ENCODE measurements at places on chromosomes 5 and 9. TPM values are rescaled to one million over a fixed set of nuclear protein-coding genes. Genes with fewer than 3 reads are reported as not detected.

- DNase-seq = no peak
These were observed 19.7 kb downstream of the C9orf85 start for GRCh38 chr9:71931166-71931565.

GRCh38 chr5:125267636-125268248, 521.3 kb upstream of the ZNF608 start:
- no peak for DNase-seq

ZNF879 gene
- 8.4 TPM for polyA plus RNA-seq

GRCh38 chr9:121685795-121686377, 34.5 kb downstream of the DAB2IP start:
- DNase-seq = no peak

DNA sequence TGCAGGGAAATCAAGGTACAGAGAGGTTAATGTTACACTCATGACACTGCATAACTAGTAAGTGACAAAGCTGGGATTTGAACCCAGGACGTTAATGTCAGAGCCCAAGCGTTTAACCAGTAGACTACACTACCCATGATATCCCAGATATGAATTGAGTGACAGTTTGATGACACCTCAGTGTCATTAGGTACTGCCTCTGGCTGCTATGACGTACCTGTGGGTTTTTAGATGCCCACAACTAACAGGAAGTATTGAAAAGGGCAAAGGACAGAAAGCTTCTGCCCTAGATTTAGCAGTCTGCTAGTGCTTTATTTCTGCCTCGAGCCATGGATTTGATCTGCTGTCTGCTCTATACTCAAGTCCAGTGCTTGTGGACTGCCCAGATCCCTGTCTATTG, 56.2 kb downstream of the GLRA1 start:
- DNase-seq = no peak

- DNase-seq = no peak
These were observed 81.5 kb downstream of the CAAP1 start for GRCh38 chr9:26811106-26811505.

EQTN gene
- polyA plus RNA-seq = 0.36 TPM

- no peak for DNase-seq
These were observed 25.3 kb upstream of the COL5A1 start for GRCh38 chr9:134616341-134616740.

CCL27 gene
- 0.57 TPM for polyA plus RNA-seq

GRCh38 chr5:127092690-127093089, 19.4 kb upstream of the C5orf63 start:
- no peak for DNase-seq

DNA sequence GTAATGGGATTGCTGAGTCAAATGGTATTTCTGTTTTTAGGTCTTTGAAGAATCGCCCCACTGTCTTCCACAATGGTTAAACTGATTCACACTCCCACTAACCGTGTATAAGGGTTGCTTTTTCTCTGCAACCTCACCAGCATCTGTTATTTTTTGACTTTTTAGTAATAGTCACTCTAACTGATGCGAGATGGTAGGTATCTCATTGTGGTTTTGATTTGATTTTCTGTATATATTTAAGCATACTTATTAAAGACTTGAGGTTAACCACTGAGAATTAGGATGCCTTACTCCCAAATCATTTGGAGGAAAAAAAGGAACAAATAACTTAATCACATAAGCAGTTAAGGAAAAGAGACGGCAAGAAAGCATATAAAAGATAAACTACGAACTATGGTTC, 181.6 kb upstream of the FST start:
- DNase-seq = no peak

DNA sequence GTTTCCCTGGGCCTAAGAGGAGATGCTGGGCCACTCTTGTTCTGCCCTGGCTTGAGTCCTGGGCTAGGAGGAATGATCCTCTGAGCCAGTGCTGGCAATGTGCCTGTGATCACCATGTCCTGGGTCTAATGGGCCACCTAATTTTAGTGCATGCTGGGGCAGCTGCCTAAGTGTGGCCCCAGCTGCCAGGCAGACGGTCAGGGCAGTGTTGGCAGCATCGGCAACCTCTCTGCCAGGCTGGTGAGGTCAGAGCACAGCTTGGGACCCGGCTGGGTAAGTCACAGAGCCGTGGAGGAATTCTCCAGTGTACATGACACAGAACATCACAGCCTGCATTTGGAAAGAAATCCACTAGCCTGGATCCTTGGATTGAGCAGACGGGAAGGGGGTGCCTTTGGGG, 21.4 kb upstream of the PITX1 start:
- no peak for DNase-seq

DNA sequence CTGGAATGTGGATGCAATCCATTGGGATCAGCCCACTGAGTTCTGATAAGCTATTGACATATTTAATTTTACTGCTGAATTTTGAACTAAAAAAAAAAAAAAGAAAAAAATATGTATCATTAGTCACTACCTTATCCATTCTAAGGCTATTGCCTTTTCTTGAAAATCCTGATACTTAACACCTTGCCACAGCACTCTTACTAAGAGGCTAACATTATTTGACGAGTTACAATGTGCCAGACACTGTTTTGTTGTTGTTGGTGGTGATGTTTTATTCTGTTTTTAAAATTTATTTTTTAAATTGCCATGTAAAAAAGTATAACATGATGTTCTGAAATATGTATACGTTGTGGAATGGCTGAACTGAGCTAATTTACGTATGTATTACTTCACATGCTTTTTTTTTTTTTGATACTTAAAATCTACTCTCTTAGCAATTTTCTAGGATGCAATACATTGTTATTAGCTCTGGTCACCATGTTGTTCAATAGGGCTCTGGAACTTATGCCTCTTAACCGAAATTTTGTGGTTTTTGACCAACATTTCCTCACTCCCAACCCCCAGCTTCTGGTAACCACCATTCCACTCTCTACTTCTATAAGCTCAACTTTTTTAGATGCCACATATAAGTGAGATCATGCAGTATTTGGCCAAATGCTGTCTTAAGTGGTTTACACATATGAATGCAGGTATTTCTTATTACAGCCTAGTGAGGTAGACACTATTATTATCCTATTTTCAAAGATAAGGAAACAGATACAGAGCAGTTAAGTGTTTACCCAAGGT, 134.8 kb upstream of the PCA3 start:
- DNase-seq = no peak

DNA sequence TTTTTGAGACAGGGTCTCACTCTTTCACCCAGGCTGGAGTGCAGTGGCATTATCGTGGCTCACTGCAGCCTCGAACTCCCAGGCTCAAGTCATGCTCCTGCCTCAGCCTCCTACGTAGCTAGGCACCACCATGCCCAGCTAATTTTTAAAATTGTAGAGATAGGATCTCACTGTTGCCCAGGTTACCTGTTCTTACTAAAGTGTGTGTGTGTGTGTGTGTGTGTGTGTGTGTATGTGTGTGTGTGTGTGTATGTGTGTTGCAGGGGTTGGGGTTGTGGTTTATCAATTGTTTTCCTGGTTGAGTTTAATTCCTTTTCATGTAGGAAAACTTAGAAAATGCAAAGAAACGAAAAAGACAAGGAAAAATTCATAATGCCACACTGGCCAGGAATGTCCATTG, 21.8 kb downstream of the RNF44 start:
- no peak for DNase-seq

CXCL14 gene
- 36.6 TPM for polyA plus RNA-seq

DNA sequence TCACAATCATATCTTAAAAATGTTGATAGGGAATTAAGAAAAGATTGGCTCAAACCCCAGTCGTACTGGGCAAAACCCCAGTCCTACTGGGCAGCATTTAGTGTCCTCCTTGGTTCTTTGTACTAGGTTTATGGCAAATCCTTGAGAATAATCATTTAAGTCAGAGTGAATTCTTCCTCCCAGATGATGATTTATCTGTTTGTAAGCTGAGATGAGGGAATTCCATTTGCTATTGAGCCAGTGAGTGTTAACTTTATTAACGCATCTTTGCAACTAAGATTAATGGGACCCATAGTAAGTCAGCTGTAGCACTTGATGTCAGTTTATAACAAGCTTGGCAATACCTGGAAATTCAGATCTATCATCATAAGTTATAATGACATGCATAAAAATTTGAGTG, 821.8 kb upstream of the DMAC1 start:
- peak; percentile 13 for DNase-seq

MLANA gene
- 0.32 TPM for polyA plus RNA-seq

ZNF454 gene
- 6.3 TPM for polyA plus RNA-seq

GRCh38 chr5:24598956-24599355, 45.8 kb downstream of the CDH10 start:
- DNase-seq = no peak

FBXW2 gene
- polyA plus RNA-seq = 44.1 TPM

TPRN gene
- 13.2 TPM for polyA plus RNA-seq

GRCh38 chr9:130526854-130527650, 52.3 kb upstream of the FUBP3 start:
- no peak for DNase-seq

RGS14 gene
- polyA plus RNA-seq = 11.8 TPM

GRCh38 chr5:141618030-141618803, 583 bp downstream of the DIAPH1 start:
- no peak for DNase-seq

DNA sequence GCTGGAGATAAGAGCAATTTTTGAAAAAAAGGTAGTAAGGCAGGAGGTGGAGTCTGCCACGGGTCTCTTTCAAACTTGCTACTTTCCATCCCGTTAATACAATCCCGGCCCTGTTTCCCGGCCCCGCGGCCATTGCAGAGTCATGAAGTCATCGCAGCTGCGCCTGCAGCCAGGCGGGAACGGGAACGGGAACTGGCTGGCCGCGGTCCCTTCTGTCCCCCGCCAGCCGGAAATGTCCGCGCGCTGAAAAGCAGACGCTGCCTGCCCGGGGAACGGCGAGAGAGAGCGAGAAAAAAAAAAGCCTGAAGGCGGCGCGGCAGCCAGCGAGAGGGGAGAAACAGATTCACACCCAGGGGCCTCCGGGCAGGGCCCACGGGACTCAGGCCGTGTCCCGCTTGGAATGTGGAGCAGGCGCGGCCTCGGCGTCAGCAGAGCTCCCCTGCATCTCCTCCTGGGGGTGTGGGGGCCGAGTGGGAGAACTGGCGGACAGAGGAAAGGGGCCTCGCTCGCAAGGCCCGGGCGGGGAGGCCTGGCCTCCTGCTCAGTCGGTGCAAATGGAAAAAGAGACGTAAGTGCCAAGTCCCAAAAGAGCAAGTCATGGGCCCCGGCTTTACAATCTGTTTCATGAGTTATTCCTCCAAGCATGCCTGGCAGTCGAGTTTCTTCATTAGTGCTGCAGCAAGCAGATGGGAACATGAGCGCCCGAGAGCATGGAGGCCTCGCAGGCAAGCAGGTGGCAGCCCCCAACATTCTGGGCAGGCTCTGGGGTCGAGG, 201.2 kb upstream of the GAS1 start:
- DNase-seq = no peak

DNA sequence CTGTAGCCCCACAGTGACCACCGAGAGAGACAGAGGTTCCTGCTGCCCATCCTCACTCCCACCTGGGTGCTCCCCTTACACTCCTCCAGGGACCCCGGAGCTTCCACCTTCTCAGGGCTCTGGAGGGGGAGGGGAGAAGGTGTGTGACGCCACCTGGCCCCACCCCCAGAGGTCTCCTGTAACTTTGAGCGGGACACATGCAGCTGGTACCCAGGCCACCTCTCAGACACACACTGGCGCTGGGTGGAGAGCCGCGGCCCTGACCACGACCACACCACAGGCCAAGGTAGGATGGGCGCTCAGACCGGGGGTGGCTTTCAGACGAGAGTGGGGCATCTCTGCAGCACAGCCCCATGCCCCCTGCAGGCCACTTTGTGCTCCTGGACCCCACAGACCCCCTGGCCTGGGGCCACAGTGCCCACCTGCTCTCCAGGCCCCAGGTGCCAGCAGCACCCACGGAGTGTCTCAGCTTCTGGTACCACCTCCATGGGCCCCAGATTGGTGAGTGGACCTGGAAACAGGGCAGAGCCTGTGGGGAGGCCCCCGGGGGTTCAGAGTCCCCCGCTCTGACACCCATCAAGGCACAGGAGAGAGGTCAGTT, 4.5 kb downstream of the MAMDC4 start:
- DNase-seq = no peak

DNA sequence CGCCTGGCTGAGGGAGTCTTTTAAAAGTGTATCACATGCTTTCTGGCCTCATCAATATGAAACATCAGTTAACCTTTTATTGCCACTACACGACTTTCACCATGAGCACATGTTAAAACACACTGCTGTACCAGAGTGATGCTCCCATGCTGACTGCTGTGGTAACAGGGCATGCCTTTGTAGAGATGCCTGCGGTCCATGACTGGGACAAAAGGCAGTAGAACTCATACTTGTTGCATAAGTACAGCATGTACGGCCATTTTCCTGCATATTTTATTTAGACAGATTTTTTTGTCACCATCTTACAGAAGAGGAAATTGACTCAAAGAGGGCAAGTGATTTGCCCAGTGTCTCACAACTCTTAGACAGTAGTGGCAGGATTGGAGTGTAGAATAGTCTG, 105.7 kb upstream of the ADAMTSL1 start:
- no peak for DNase-seq

DNA sequence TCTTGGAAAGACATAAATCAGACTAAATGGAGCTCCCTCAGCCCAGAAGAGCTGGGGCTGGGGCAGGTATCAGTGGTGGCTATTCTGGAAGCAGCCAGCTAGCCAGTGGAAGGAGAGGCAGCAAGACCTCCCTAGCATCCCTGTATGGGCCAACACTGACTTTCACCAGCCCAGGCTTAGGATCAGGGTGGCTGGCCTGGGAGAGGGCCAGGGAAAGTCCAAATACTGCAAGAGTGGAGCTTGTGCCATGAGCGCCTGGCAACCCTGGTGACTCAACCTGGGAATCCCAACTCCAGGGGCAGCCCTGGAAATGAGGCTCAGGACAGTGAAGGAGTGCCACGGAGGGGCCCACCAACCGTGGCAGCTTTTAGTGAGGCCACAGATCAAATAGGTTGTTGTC, 7.6 kb upstream of the IRF1 start:
- DNase-seq = no peak

HAVCR2 gene
- 8.0 TPM for polyA plus RNA-seq

- no peak for DNase-seq
These were observed 276.2 kb downstream of the SYK start for GRCh38 chr9:91077624-91078368.

Measured in right renal cortex interstitium (tissue), 3 donors.